GM10248 (cell line): ENCODE measurements at places on chromosomes 12 and 14.
A peak's percentile ranks its signal among the peaks of the same experiment; 100 is the strongest.

DNA sequence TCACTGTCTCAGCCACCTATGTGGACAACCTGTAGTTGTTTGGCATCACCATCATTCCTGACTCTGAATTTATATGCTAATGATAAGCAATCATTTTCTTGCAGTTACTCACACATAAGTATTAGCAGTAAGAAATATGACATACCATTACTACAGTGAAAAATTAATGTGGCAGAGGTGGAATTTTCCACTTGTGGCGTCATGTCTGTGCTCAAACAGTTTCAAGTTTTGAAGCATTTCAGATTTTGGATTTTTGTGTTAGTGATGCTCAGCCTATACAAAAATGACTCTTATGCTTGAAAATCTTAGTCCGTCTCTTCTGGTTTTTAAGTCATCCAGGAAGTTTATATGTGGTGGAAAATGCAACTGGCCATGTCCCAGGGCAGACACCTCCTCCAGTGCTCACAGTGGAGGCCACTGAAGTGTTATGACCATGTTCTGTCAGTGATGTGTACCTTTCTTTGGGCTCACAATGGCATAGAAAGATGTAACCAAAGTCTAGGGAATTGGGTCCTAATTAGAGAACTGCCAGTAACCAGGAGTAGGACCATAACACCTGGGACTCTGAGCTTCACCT is 220.6 kb downstream of the SYT1 start:
- DNase-seq: no peak

- DNase-seq: no peak
These were observed 206.3 kb downstream of the ACSS3 start for GRCh38 chr12:81284137-81284536.

- no peak for DNase-seq
These were observed 84.1 kb upstream of the BCL11B start for GRCh38 chr14:99356031-99356608.

DNA sequence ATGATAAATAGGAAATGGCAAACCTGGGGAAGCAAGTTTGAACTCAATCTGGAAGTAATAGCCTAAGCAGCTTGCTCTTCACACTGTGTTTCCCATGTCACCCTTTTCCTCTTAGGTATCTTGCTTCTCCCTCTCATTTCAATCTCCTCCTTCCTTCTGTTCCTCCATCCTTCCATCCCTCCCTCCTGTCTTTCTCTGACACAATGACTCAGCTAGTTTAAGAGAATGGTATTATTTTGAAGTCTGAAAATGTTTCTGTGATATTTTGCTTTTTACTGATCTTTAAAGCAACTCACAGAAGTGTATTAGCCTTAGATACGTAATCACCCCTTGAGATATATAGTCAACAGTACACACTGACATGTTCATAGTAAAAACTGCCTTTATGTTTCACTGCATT is 55.9 kb upstream of the FGD4 start:
- DNase-seq: no peak

GRCh38 chr12:20342111-20342510 is 26.2 kb upstream of the PDE3A start:
- no peak for DNase-seq

- DNase-seq: peak; percentile 54
These were observed 845 bp upstream of the RARG start for GRCh38 chr12:53232646-53233461.

GRCh38 chr14:62451221-62451620 is 594.0 kb downstream of the KCNH5 start:
- DNase-seq: no peak
